Right renal cortex interstitium (tissue), 3 donors: ENCODE measurements at places on chromosomes 5 and 9. TPM values are rescaled to one million over a fixed set of nuclear protein-coding genes. Genes with fewer than 3 reads are reported as not detected.

Gene TLR4
- polyA plus RNA-seq, result 10.7 TPM

Gene AQP7
- polyA plus RNA-seq, result 14.8 TPM

Gene ST8SIA4
- polyA plus RNA-seq, result 6.1 TPM

Gene LEAP2
- polyA plus RNA-seq, result 3.5 TPM

Gene SHROOM1
- 10.8 TPM for polyA plus RNA-seq

Gene PTGES
- 5.3 TPM for polyA plus RNA-seq

Gene STPG3
- polyA plus RNA-seq, result 0.75 TPM

Gene PDE6A
- 0.10 TPM for polyA plus RNA-seq

Gene PROB1
- polyA plus RNA-seq, result 2.0 TPM

Gene TOR1B
- polyA plus RNA-seq, result 18.4 TPM

Gene OTP
- not detected for polyA plus RNA-seq

Gene CDH18
- 1.1 TPM for polyA plus RNA-seq

Gene ROR2
- 14.1 TPM for polyA plus RNA-seq

Gene NUTM2F
- not detected for polyA plus RNA-seq

Gene C1QTNF2
- 0.98 TPM for polyA plus RNA-seq

Gene BARHL1
- polyA plus RNA-seq, result not detected

Gene DMRT3
- 1.4 TPM for polyA plus RNA-seq

Gene MORN5
- polyA plus RNA-seq, result 2.4 TPM

Gene EPB41L4B
- polyA plus RNA-seq, result 13.4 TPM

Gene GTF2H2C
- 29.8 TPM for polyA plus RNA-seq

Gene HAPLN1
- polyA plus RNA-seq, result 9.9 TPM

Gene PIP5KL1
- polyA plus RNA-seq, result 1.1 TPM

Gene PKN3
- 8.3 TPM for polyA plus RNA-seq

Gene TMOD1
- 2.0 TPM for polyA plus RNA-seq

Gene PDE8B
- 7.3 TPM for polyA plus RNA-seq

Gene POU5F2
- 0.01 TPM for polyA plus RNA-seq

Gene MSANTD3
- polyA plus RNA-seq, result 22.3 TPM

Gene LRRC14B
- polyA plus RNA-seq, result not detected

Gene GRIN1
- polyA plus RNA-seq, result not detected

Gene ITGA2
- polyA plus RNA-seq, result 32.8 TPM

Gene GCNT1
- polyA plus RNA-seq, result 4.0 TPM

Gene TENT4A
- polyA plus RNA-seq, result 23.3 TPM
